ENCODE measurements at places on chromosomes 12 and 14. TPM values are rescaled to one million over a fixed set of nuclear protein-coding genes. Genes with fewer than 3 reads are reported as not detected.

- DNase-seq, result no peak
These were observed 40.2 kb downstream of the CYP46A1 start for GRCh38 chr14:99724196-99724891.

DNA sequence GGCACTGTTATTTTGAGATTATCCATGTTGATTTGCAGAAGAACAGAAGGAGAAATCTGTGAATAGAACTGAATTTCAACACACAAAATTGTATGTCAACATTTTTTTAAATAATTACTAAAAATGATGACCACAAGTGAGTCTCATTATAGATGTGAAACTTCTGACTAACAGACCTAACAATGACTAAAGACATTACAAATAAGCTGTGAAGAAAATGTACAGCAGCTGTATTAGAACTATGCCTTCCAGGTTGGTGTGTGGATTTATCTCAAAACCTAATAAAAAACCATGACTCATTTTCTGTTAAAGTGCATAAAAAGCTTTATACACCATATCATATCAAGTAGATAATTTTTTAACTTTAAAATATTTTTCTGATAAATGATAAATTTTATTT is 22.5 kb upstream of the FOXG1 start:
- DNase-seq, result no peak

- no peak for DNase-seq
These were observed 42.7 kb upstream of the DCN start for GRCh38 chr12:91225316-91225715.

DNA sequence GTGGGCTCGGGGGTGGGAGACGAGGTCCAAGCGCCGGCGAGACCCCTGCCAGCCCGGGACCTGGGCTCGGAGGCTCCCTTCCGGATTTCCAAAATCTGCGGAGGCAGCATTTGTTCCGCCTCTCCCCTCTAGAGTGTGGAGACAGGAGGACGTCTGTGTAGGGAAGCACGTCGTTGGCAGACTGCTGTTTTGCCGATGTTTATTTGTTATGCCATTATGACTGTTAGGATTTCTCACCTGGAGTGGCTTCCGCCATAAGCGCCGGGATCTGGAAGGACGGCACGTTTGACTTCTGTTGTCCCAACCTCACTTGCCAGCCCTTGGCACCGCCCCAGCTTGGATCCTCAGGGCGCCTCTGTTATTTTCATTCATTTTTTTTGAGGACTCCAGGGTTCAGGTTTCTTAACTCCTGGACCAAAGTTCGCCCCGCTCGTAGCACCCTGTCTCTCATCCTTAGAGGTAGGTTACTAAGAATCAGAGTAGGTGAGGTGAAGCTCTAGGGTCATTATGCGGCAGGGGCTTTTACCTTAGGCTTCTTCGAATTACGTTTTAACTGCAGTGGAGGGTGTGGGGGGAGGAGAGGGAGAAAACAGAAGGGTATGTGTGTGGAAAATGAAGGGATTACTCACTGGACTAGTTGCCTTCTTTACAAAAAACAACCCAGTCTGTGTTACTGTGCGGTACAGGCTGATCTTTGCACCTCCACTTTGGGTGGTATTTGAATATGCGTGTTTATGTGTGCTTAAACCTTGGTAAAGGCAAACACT is 547 bp upstream of the PYGL start:
- DNase-seq, result no peak

- no peak for DNase-seq
These were observed 9.4 kb downstream of the TNFRSF1A start for GRCh38 chr12:6332459-6332858.

DNA sequence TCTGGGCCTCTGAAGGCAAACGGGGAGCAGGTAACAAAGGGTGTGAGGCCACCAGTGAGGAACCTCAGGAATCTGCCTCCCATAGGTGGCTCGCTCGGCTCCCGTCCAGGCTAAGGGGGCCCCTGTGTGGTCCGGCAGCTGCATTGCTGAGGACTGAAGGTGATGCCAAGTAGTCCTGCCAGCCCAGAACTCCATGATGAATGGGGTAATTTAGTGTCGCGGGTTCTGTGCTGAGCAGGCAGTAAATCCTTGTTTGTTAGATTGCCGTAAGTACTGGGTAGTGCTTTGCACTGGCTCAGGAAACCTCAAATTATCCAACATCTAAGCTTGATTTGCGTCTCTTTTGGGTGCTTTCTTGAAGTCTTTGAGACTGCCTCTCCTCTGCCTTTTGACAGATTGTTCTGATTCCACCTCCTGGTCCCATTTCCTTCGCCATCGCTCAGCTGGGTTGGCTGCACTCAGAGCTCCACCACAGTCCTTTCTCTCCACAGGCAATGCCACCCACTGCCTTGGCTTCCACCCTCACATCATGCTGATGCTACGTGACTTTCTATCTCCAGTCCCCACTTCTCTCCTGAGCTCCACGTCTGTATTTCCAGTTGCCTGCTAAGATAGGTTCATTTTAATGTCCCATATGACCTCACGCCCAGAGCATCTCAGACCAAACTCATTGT is 392.0 kb downstream of the FUT8 start:
- DNase-seq, result no peak

DNA sequence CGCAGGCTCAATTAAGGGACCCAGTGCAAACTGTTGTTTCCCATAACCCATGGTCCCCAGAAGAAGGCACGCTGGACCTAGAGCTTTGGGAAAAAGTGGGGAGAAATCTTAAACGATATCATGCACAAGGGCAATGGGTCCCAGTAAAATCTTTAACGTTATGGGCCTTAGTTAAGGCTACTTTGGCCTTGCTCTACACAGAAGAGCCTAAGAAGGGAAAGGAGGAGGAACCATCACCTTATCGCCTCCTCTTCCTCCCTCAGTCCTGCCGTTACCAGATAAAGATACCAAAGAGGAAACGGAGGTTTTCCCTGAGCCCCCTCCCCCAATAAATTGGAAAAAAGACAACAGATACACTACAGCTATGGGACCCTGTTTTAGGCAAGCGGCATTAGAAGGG is 116.9 kb downstream of the PPHLN1 start:
- DNase-seq, result no peak

GRCh38 chr14:75804570-75805275 is 143.7 kb downstream of the TTLL5 start:
- DNase-seq, result no peak

GRCh38 chr12:51075390-51075789 is 8.0 kb downstream of the CSRNP2 start:
- DNase-seq, result no peak

DNA sequence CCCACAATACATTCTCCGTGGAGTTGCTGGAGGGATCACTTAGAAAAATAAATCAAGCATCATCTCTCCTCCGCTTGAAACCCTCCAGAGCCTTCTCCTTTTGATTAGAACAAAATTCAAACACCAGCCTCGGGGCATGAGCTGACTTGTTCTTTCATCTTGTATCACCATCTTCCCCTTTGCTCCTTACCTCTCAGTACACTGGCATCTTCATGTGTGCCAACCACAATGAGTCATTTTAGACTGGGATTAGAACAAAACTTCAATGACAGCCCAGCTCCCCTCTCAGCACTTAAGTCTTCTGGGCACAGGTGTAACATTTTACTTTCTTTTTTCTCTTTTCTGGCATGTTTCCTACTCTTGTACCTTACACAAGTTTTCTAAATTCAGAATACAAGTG is 1159.2 kb upstream of the TMEM132C start:
- no peak for DNase-seq

GRCh38 chr14:80942191-80942600 is 658 bp upstream of the CEP128 start:
- DNase-seq, result no peak

- DNase-seq, result no peak
These were observed 105.0 kb downstream of the SNAPC1 start for GRCh38 chr14:61866932-61867920.

DNA sequence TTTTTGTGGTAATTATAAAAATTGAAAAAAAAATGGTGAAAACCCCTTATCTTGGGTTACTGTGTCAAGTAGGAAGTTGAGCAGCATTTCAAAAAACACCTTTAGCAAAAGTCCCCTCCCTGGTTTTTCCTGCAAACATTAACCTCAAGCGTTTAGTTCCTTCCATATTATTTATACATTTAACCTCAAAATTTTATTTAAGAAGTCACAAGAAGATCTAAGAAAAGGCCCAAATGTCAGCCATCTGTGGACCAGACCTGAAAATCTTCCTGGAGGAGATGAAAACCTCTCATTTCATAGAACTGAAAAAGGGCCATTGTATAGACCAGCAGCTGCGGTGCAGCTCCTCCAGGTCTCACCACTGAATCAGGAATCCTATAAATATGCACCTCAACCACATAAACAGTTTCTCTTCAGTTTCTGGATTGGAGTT is 40.4 kb upstream of the BTG1 start:
- no peak for DNase-seq

GRCh38 chr14:79740066-79740601 is 471.2 kb downstream of the DIO2 start:
- no peak for DNase-seq

DNA sequence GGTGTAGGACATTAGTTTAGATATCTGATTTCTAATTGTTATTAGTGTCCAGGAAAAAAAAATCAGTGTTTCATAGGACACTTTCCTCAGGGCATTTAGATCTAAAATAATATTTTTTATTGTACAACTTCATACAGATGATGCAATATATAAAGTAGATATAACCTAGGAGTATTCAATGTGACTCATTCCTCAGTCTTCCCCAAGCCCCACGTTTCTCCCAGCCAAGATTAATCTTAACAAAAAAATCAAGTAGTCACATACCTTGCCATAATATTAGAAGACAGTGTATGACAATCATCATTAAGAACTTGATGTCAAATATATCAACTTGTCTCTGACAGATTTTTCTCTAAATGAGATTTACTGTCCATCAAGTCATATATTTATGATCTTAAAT is 37.1 kb downstream of the PPFIA2 start:
- no peak for DNase-seq

- no peak for DNase-seq
These were observed 233.5 kb downstream of the SLC2A13 start for GRCh38 chr12:39872425-39872824.

GRCh38 chr14:68670359-68670715 is 122.5 kb downstream of the ZFP36L1 start:
- DNase-seq, result no peak

DNA sequence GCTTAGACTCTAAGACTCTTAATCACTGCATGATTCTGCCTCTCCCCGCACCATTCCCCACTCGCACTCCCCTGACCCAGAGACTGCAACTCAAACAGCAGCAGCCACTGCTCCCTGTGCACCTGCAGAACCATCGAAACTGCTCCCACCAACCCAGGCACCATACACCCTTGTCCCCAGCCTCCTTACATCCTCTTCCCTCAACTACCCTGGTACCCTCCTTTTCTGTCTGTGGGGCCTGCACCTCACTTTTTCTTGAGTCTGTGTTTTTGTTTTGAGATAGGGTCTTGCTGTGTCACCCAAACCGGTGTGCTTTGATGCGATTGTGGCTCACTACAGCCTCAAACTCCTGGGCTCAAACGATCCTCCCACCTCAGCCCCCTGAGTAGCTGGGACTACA is 69.4 kb downstream of the RNFT2 start:
- no peak for DNase-seq

- no peak for DNase-seq
These were observed 86.9 kb downstream of the ATF7IP start for GRCh38 chr12:14452336-14452735.

DNA sequence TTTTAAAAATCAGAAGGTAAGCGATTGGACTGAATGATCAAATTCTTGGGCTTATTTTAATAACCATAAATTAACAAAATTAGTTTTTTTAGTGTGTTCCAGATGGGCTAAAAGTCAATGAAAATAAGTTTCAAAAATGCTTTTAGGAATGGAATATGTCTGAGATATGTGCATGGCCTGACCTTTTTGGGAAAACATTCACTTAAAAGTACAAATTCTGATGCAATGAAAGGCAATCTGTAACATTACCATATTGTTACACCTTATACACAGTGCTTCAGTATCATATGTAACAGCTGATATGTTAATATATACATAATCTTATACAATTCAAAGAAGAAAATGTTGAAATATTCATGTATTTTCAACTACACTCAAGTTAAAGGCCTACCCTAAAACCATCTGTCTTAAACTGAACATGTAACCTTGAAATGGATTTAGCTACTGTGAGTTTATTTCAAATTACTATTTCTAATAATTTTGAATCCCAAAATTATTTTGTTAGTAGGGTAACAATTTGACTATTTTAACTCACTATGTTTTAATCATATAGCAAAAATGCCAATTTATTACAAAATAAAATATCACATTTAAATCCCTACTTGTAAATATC is 84.8 kb downstream of the EEA1 start:
- no peak for DNase-seq

GRCh38 chr14:22640192-22640591 is 4.0 kb downstream of the OR6J1 start:
- DNase-seq, result no peak

DNA sequence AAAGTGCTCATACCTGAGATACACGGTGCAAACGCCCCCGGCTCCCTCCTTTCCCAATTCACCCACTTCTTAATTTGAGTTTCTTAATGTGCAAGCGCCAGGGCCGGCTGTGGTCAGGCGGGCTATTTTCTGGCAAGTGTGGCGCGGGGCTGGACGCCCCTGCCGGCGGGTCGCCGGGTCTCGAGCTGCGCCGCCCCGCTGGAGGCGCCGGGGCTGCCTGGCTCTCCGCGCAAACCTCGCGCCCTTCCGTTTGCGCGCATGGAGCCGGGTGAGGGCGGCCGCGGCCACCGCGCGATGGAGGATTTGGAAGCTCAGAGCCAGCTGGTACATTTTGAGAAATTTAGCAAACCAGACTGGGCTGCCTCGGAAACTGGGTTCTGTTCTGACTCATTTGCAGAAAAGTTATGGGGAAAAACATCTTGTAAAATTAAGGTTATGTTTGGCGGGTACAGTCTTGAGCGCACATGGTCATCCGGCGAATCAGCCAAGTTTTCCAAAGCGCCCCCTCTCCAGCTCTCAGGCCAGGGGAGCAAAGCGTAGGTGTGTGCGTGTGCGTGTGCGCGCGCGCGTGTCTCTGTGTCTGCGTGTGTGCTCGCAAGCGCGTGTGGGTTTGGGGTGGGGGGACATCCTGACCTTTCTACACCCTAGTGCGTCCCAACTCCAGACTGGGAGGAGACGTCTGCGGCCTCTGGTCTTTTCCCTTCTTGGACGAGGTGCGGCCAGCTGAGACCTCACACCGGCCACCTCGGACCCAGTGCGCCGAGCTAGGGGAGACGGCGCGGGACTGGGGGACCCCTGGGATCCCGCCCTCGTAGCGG is 6.5 kb upstream of the OTX2 start:
- DNase-seq, result no peak

Gene RNF212B
- 1.4 TPM for polyA plus RNA-seq

Gene FOXN4
- polyA plus RNA-seq, result 3.5 TPM

Gene UNC79
- polyA plus RNA-seq, result 0.96 TPM

Gene MYO1H
- 0.92 TPM for polyA plus RNA-seq

Gene GPR132
- polyA plus RNA-seq, result 0.47 TPM

Gene OAS1
- polyA plus RNA-seq, result 14.2 TPM

Gene CHST11
- polyA plus RNA-seq, result 6.9 TPM

Gene MYH6
- 0.17 TPM for polyA plus RNA-seq

Gene THAP2
- polyA plus RNA-seq, result 19.0 TPM

Gene STON2
- 53.8 TPM for polyA plus RNA-seq

Gene OR6C2
- not detected for polyA plus RNA-seq

Gene PAPLN
- 23.7 TPM for polyA plus RNA-seq

Gene CCDC197
- polyA plus RNA-seq, result not detected

Gene SMARCD1
- polyA plus RNA-seq, result 171 TPM

Gene RTL1
- polyA plus RNA-seq, result 0.09 TPM
